ENCODE measurements at places on chromosomes 4 and X.

- DNase-seq = no peak
These were observed 46.6 kb downstream of the AFM start for GRCh38 chr4:73528171-73528570.

DNA sequence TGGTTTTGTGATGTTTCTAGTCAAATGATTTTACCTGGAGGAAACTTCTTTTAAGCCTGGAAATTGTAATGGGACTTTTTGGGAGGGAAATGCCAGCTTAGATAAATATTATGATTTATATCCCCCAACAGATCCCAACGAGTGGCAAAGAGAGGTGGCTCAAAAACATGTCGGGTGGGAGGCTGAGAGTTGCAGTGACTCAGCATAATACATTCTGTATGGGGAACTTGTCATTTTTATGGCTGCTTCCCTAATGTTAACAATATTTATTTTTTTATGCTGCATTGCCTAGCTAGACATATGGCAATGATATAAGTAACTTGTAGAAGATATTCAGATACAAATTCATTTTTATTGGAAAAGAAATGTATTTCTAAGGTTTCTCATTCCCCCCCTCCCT is 219.0 kb downstream of the ARHGAP10 start:
- no peak for DNase-seq

- DNase-seq = no peak
These were observed 104.6 kb downstream of the TMEM144 start for GRCh38 chr4:158314756-158315487.

GRCh38 chr4:58274553-58274952 is 1164.4 kb upstream of the IGFBP7 start:
- DNase-seq = no peak

DNA sequence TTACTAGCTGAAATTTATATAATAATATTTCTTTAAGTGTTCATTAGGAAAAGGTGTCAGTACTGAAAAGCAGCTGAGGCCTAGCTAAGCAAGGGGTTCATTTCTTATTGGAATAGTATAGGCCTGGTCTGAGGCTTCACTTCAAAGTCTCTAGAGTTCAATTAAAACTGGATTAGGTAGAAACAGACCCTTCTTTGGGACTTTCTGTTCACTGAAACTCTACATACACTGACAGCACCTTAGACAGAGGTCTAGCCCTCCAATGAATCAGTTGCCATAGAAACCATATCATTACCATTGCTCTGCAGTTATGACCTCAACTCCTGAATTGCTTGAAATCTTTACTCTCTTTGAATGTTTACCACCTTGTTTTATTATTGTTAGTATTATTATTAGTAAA is 86.4 kb upstream of the MAB21L2 start:
- no peak for DNase-seq

DNA sequence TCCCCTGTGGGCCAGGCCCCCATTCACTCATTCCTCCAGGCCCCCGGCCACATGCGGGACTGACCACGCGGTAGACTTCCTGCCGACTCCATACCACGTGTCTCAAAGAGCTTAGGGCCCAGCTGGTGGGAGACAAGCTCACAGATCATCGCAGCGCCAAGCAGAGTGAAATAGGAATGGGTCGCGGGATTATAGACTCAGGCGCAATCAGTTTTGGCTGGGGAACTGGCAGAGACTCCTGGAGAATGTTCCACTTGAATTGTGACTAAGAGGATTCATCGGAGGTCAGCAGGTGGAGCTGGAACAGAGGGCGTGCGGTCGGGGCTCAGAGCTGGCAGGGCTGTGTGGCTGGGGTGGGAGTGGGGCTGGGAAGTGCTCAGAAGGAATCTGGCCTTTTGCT is 15.6 kb downstream of the ATP2B3 start:
- no peak for DNase-seq

GRCh38 chr4:163744861-163745260 is 250.4 kb downstream of the TMA16 start:
- no peak for DNase-seq
